Hypothalamus (tissue), 51 donors: ENCODE measurements at places on chromosomes 6 and 20.

- no peak for DNase-seq
Measured at GRCh38 chr6:57027301-57027700, 19.2 kb upstream of the KIAA1586 start.

DNA sequence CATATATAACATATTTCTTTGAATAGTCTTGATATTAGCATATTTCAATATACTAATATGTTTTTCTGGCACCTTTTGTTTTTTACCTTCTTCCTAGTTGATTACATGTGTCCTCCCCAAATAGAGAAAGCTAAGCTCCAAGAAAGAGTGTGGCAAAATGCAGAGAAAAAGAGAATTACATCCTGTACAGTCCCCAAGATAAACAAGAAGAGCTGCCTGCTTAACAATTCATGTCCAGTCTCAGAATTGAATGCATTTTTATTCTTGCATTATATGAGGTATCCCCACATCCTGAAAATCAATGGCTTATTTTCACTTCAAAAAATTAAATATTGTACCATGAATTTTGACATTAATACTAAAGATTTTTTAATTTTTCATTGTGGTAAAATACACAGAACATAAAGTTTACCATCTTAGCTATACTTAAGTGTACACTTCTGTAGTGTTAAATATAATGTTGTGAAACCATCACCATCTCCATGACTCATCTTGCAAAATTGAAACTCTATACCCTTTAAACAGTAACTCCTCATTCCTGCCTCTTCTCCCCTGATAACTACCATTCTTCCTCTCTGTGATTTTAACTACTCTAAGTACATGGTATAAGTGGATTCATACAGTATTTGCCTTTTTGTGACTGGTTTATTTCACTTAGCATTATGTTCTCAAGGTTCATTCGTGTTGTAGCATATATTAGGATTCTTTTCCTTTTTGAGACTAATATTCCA lies 490.3 kb downstream of the COL12A1 start:
- DNase-seq: no peak

DNA sequence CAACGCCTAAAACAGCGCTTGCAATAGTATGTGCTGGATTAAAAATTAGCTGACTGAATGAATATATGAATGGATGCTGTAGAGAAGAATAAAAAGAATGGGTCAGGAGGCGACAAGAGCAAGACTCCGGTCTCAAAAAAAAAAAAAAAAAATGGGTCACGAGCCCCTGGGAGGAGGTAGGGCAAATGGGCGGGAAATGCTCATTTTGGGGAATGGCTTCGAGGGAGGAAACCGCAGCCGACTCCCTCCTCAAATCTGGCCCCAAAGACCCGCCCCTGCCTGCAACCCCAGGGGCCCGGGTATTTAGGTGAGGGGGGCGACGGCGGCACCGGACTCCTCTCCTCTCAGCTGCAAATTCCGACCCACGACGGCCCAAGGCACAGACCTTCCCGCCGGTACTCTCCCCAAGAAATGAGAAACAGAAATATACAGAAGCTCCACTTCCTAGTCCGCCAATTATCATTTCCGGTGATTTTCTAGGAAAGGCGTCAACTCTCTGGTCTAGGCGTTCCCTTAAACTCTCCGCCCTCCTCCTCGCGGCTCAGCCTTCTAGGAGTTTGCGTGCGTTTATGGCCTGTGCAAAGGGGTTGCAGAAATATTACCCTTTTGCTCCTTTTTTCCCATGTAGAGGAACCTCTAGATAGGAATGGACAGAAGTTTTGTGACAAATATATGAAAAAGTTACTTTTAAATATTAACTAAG lies at the start of gene ZNF311:
ZNF311 (minus strand) TSS at position 133 of the 703 bp plus-strand sequence. CDS start 1,361 bp downstream, outside the sequence.
- no peak for DNase-seq

DNA sequence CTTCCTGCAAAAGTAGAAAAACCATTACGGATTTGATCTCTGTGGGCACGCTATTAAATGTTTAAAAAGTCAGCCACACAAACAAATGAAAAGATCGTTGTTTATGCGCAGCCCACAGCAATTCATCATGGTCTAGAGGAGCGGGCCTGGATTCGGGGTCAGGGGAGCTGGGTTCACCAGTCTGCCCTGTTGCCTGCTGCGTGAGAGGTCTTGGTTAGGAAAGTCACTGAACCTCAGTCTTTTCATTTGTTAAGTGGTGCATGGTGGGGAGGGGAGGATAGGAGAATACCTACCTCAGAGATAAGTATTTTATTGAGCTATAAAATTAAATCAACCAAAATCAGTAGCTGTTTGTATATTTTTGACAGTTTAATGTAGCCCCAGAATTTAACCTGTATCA lies 47.3 kb upstream of the FYN start:
- no peak for DNase-seq

- DNase-seq: no peak
Measured at GRCh38 chr6:170124836-170125235, 166.0 kb downstream of the DLL1 start.

DNA sequence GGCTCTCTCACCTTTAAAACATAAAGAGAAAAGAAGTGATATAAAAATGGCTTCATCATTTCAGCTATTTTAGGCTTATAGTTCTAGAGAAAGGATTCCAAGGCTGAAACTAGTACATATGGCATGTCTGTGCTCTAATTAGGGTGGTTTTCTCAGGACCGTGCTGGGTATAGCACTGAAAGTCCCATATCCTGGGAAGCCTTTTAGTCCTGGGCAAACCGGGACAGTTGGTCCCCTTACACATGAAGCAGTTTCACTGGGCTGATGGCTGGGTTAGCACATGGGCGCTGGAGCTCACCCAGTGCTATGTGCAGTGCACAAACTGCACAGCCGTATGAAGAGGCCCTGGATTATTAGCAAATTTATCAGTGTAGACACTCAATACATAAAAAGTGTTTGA lies 110.5 kb downstream of the SGK1 start:
- no peak for DNase-seq

DNA sequence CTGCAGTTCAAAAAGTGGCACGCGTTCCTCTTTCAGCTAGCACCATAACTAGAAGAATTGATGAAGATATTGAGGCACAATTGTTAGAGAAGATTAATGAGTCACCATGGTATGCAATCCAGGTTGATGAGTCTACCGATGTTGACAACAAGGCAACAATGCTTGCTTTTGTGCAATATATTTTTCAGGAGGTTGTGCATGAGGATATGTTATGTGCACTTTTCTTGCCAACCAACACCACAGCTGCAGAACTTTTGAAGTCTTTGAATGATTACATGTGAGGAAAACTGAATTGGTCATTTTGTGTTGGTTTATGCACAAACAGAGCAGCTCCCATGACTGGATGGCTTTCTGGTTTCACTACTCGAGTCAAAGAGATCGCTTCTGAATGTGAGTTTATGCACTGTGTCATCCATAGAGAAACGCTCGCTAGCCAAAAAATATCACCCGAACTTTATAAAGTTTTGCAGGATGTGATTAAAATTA lies 129.3 kb upstream of the SLC24A3 start:
- no peak for DNase-seq

DNA sequence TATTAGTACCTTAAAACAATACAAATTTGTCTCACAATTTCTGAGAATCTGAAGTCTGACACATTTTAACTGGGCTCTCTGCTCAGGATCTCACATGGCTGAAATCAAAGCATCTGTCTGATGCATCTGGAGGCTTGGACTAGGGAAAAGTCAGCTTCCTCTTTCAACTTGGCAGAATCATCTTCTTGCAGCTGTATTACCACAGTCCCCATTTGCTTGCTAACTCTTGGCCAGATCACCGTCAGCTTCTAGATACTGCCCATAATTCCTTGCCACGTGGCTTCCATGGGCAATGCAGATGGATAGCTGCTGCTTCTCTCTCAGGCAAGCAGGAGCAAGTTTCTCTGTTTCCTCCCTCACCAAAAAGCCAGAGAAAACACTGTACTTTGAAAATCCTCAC lies 1106.4 kb upstream of the CITED2 start:
- DNase-seq: no peak

DNA sequence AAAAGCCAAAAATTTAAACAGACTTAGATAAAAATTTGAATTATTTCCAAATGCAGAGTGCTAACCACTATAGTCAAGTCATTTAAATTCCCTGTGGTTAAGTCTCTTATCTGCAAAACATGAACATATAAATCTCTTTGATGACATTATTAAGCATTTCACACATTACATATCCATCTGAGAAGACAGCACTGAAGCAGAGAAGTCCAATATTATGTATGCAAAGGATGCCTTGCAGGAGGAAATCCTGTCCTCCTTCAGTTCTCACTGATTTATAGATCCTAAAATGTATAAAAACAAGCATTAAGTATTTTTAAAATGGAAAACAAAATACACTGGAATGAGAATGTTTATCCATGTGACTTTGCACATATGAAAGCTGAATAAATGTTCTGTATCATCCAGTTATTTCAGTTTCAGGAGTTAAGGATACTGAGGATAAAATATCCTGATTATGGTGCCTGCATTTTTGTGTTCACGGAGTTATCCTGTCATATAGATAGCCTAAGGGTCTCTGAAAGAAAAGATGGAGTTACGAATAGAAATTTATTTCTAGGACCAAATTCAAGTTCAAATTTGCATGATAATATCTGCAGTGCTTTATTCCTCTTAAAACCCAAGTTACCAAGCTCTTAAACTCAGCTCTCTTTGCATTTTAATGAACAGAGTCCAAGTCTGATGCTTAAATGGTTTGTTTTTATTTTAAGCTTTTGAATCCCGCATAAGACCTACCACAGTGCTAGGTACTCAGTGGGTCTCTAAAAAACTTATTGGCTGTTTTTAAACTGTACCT lies 145.4 kb downstream of the PRKN start:
- no peak for DNase-seq

GRCh38 chr6:90369651-90370050 lies 73.0 kb upstream of the BACH2 start:
- no peak for DNase-seq

- DNase-seq: no peak
Measured at GRCh38 chr6:87151471-87151780, 3.9 kb upstream of the ZNF292 start.

GRCh38 chr20:46027245-46027853 lies 1.7 kb upstream of the SLC12A5 start:
- DNase-seq: no peak

DNA sequence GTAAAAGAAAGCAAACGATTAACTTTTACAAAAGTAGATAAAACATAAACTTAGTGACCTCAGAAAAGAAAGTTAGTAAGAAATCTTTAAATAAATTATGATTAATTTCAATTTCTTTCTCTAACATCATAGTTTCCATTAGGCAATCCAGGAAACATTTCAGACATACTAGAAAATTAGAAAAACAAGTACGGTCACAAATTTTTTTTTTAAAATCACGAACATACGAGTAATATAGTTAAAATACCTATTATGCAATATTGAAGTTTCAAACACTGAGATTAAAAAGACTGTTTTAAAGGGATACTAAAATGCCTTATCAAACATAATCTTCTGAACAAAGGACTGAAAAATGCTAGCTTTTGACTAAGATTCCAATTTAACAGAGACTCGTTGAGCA lies 26.2 kb downstream of the NOL7 start:
- no peak for DNase-seq

GRCh38 chr6:170446841-170447560 lies 106.1 kb downstream of the PSMB1 start:
- DNase-seq: no peak

DNA sequence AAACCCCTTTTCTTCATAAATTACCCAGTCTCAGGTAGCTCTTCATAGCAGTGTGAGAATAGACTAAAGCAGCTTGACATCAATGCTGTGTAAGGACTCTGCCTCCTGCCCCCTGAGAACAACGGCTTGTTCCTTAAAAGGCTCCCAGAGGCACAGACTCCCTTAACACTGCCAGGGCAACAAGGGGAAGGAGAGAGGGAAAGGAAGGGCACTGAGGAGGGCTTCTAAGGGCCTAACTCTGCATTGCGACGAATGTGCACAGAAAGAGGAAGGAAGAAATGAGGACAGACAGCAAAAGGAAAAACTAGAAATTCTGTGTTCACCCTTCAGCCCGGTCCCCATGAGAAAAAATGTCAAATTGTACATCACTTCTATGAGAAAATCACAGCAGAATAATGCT lies 74.0 kb downstream of the AGPAT4 start:
- no peak for DNase-seq

GRCh38 chr6:130943738-130944137 lies 116.5 kb downstream of the SMLR1 start:
- DNase-seq: no peak

DNA sequence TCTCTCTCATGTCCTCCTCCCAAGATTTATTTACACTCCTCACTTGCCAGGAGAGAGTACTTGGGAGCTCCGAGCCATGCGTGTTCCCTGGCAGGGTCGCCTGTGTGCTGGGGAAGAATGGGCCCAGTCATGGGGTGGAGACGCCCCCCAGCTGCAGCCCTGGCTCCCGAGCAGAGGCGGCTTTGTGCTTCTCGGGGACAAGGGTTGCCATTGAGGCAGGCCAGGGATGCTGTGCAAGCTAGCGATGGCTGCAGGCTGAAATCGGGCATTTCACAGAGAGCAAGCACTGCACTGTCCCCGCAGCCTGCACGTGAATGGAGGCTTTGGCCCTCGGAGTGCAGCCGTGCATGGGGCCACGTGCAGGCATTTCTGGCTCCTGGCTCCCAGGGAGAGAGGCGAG lies 23.8 kb downstream of the PHACTR3 start:
- DNase-seq: peak; percentile 93

GRCh38 chr6:27062755-27063154 lies 184.7 kb upstream of the PRSS16 start:
- DNase-seq: no peak

DNA sequence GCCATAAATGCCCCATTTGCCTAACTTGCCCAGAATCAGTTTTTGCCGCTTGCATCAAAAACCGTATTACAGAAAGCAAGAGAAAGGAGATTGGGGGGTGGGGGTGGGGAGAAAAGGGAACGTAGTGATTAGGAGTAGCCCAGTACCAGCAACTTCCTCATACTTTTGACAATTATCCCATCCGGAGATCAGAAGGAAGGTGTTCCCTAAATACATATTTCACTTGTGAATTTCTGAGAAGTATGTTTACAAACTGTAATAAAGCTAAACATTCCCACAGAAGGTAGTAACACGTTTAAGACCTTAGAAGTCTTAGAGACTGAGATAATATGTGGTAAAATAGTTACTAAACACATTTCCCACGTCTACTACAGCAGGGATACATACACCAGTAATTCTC lies 14.5 kb downstream of the PREP start:
- DNase-seq: no peak

DNA sequence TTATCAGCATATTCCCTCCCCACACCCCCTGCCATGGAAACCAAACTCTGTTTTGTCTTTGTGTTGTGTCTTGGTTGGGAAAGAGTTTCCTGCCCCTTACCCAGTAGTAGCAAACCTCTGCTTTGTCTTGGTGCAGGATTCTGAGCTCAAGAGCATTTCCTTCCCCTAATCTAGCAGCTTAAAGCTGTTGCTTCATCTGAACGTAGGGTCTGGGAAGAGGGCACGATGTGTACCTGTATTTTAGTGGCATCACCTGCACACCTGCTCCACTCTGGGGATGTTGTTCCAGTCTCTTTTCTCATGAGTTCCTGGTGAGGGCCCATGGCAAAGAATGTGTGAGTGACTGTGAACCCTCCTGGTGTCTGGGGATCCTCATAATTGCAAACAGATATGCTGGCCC lies 164.7 kb downstream of the SCP2D1 start:
- DNase-seq: no peak

GRCh38 chr20:33859157-33859695 lies 48.1 kb downstream of the CHMP4B start:
- no peak for DNase-seq

GRCh38 chr6:12580290-12580689 lies 136.3 kb upstream of the PHACTR1 start:
- DNase-seq: no peak
